ENCODE measurements at places on chromosomes 12 and 14.

GRCh38 chr14:85601246-85601645, 71.3 kb downstream of the FLRT2 start:
- DNase-seq, result peak; percentile 45

DNA sequence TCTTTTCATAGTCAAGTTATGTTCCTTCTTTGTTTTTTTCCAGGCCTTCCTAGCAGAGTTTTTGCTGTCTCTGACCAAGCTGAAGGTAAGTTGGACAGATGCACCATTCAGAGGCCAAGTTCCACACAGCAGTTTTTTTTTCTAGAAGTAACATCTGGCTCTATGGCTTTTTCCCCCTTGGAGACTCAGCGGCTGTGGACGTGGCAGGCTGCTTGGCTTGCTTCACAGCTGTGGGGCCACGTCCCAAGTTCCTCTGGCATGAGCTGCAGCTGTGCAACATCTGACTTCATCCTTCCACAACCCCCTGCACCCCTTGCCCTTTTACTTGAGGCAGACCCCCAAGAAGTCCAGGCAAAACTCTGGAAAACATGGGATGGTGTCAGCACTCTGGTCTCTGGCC, 24.2 kb upstream of the RHOJ start:
- no peak for DNase-seq

DNA sequence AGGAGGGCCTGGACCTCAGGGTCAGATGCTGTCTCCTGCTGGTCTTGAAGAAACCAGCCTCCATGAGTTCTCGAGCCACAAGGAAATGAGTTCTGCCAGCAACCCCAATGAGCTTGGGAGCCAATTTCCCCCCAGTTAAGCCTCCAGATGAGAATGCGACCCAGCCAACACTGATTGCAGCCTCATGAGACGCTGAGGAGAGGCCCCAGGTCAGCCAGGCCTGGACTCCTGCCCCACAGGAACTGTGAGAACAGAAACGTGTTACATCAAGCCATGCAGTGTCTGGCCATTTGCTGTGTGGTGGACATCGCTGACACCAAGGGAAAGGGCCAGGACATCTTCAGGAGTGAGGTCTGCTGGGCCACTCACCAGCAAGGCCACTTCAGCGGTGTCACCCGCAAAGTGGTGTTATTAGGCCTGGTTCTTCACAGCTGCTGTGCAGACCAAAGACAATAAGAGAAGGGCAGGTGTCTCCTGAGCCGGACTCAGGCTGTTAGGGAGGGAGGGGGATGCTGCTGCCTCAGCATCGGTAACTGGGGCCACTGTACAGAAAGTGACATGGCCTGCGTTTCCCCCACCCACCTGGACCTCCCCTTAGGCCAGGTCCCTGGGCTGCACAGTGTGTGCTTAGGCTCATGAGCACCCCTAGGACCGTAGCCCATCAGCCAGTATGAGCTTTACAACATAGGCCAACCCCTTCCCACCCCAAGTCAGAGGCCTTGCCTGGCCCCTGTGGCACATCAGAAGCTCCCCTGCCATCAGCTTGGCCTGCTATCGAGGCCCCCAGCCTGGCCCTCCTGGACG, 272.4 kb upstream of the RTL1 start:
- DNase-seq, result peak; percentile 33

DNA sequence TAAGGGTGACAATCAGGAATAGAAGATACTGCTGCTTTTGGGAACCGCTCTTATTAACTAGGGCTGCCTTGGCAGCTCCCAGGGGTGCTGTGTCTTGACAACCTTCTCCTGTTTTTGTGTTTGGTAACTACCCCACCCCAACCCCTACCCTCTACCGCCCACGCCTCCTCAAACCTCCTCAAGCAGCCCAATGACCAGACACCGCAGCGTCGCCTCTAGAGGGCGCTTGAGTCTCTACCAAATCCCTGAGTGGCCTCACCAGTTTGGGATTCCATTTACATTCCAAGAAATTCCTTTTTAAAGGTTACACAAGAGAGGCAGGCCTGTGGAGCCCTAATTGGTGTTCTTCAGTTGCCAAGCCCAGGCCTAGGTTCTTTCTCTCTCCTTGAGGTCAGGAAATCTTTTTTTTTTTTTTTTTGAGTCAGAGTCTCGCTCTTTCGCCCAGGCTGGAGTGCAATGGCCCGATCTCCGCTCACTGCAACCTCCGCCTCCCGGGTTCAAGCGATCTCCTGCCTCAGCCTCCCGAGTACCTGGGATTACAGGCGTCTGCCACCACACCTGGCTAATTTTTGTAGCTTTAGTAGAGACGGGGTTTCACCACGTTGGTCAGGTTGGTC, 72.4 kb upstream of the USP44 start:
- DNase-seq, result no peak

DNA sequence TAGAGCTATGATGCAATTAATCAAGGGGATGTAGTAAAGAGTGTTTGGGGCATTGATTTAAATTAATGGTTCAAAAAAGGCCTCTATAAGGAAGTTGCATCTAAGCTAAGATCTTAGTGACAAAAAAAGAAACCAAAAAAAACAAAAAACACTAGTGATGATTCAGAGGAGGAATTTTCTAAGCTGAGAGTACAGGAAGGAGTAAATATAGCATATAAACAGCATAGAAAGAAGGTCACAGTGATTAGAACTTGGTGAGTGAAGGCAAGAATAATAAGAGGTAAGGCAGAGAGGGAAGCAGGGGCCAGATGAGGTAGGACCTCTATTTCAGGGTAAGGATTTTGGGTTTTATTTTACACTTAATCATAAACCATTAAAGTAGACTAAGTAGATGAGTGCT, 48.0 kb upstream of the PDZRN4 start:
- DNase-seq, result no peak

- DNase-seq, result no peak
These were observed 19.9 kb downstream of the SEC23A start for GRCh38 chr14:39083127-39083526.

- peak; percentile 48 for DNase-seq
These were observed 1.4 kb upstream of the KCNK13 start for GRCh38 chr14:90060312-90060964.

- no peak for DNase-seq
These were observed 82.6 kb downstream of the ERC1 start for GRCh38 chr12:1073652-1074051.

- no peak for DNase-seq
These were observed 91.3 kb downstream of the EP400 start for GRCh38 chr12:132040906-132041606.

DNA sequence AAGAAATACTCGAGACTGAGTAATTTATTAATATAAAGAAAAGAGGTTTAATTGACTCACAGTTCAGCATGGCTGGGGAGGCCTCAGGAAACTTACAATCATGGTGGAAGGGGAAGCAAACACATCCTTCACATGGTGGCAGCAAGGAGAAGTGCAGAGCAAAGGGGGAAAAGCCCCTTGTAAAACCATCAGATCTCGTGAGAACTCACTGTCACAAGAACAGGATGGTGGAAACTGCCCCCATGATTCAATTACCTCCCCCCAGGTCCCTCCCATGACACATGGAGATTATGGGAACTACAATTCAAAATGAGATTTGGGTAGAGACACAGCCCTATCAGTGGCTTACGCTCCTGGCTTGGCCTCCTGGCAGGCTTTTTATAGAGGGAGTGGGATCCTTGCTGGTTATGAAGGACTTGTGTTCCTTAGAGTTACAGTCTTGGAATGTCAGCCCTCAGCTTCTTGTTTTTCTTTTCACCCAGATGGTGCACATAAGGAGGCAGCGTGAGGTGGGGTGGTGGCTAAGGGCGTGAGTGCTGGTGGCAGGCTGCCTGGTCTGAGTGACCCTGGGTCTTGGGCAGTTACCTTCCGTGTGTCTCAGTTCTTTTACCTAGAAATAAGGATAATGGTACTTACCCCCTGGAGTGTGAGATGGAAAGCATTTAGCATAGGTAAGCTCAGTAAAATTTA, 25.7 kb downstream of the TRAF3 start:
- DNase-seq, result no peak

GRCh38 chr12:84738481-84738972, 174.1 kb downstream of the SLC6A15 start:
- no peak for DNase-seq

- DNase-seq, result no peak
These were observed 139.0 kb upstream of the LRIG3 start for GRCh38 chr12:59059088-59059935.

DNA sequence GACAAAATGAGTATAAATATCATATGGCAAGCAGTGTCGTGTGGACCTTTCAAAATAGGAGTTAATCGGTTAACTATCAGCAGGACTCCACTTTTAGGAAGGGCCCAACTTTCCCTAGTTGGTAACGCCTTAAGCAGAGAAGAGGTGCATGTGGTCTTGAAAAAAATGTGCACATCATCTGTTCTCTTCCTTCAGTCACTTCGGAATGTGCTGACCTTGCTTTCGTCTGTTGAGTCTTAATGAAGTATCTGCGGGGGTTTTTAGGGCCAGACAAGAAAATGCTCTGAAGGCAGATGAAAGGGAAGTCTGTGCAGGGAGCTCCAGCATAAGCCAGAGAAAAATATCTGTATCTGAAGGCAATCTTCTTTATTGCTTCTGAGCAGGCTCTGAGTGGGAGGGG, 185.2 kb downstream of the AEBP2 start:
- DNase-seq, result no peak

DNA sequence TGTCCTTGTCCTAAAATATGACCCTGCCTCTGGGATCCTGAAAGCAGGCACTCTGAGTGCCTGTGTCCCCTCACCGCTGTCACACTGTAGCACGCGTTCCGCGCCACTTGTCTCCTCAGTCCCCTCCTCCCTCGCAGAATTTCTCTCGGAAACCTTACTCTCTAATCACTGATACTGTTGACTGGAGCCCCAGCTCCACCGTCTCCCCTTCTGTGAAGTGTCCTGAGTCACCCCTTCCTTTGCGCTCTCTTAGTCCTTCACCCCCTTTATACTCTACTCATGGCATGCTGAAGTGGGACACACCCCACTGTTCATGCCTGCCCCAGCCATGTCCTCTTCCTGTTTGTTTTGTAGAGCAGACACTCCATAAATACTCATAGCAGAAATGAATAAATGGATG, 104.7 kb downstream of the ZNF664 start:
- DNase-seq, result no peak

Data from NCI-H1092 treated with DMSO at 0.1 percent for 48 hours (cell line).